SHP77 (cell line): ENCODE measurements at places on chromosomes 2 and 18.

DNA sequence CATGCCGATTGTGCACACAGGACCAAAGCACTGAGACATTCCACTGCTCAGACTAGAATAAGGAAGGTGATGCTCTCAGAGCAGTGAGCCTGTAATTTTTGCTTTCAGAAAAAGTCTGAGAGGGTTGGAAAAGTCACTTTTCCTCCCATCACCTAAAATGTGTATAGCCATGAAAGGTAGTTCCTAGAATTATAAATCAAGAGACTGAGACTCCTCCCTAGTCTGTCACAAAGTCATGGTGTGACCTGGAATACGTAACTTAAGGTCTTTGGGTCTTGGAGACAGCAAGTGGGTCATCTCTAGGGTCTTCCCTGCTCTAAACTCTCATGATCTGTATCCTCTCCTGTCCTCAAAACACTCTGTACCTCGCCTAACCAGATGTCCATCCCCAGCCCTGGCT lies 16.9 kb downstream of the ZNF521 start:
- DNase-seq = no peak

- DNase-seq = no peak
Observed at GRCh38 chr18:80143881-80144280, 34.8 kb downstream of the ADNP2 start.

- DNase-seq = no peak
Observed at GRCh38 chr2:46097714-46098480, 199.3 kb upstream of the EPAS1 start.

DNA sequence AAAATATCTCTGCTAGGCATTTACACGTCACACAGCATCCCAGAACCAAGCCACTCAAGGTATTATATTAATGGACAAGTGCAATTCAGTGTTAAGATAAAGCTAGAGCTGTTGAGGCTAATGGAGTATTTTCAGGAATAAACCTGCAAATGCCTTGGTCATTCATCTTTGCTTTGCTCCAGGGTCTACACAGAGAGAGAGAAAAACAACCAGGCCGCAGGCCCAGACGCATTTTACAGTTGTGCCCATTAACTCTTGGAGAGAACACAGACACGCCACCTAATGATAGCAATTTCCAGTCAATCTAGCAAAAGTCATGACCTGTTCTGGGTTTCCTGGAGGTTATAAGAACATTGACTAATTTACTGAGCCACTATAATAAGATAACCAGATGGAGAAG lies 829.3 kb downstream of the LRRTM4 start:
- no peak for DNase-seq

DNA sequence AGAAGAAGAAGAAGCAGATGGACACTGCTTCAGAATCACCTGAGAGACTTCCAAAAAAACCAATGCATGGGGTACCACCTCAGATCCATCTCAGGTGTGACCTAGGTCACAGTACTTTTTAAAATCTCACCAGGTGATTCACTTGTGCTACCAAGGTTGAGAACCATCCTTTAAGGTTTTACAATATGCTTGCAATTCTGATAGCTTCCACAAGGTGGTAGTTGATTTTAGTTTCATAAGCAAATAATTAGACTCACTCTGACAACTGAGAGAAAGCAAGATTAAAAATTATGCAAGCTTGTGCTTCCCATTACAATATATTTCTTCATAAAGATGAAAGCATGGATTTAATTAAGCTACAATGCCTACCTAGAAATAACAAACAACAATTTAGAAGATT lies 355.1 kb downstream of the EN1 start:
- DNase-seq = no peak

DNA sequence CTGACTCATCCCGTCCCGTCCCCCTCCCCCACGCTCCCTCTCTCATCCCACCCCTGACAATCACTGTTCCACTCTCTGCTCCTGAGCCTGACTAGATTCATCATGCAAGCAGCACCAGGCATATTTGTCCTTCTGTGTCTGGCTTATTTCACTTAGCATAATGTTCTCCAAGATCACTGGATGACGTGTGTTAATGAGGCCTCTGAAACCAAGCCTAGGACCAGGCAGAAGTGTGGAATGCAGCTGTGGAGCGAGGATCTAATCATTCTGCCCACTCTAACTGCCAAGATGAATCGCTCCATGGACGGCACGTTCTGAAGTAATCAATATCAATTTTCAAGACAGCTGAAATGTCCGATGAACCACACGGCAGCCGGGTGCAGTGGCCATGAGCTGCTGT lies 122.4 kb upstream of the ZNF236 start:
- DNase-seq = no peak

DNA sequence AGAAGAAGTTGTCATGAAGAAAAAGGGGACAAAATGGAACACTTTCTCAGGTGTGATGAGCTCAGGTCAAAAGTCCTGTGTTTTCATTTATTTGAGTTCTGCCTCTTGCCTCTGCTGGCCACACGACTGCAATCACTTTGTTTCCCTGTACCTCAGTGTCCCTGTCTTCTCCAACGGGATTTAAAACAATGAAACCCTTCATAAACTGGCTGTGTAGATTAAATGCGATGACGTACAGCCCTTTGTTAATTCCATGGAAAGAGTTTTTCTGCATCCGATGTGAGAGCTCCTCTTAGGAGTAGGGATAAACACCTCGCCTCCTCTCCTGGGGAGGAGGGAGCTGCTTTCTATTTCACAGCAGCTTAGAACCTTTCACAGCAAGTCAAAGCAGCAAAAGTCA lies 51.5 kb upstream of the CNGA3 start:
- DNase-seq = no peak

DNA sequence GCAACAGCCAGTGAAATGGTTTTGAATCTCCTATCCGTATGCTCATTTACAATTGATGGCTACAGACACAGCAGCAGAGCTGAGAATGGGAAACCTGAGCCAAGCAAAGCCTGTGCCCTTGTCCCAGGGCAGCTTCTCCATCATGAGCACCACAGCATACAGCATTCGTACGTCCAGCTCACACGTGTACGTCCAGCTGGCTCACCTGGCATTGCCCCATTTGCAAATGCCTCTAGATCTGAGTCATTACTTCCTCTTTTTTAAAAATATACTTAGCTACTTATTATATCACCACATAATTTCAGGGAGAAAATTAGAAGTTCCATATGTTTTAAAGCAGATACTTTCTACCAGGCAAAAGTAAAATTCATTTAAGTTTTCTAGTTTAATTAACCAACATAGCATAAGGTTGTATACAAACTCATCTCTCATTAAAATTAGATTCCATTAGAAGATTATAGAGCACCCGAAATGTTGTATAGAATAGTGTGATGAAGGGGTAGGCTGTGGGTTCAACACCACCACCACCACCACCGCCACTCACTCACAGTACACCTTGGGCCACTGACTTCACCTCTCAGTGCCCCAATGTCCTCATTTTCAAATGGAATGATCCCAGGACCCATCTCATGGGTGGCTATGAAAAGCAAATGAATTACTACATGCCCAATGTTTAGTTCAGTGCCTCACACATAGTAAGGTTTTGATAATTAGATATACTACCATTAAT lies 31.4 kb upstream of the TMEM177 start:
- no peak for DNase-seq

GRCh38 chr2:214193943-214194342 lies 216.9 kb upstream of the VWC2L start:
- DNase-seq = no peak

GRCh38 chr18:24677011-24677410 lies 216.6 kb downstream of the HRH4 start:
- DNase-seq = no peak

- no peak for DNase-seq
Observed at GRCh38 chr2:158006961-158007719, 94.5 kb upstream of the UPP2 start.

DNA sequence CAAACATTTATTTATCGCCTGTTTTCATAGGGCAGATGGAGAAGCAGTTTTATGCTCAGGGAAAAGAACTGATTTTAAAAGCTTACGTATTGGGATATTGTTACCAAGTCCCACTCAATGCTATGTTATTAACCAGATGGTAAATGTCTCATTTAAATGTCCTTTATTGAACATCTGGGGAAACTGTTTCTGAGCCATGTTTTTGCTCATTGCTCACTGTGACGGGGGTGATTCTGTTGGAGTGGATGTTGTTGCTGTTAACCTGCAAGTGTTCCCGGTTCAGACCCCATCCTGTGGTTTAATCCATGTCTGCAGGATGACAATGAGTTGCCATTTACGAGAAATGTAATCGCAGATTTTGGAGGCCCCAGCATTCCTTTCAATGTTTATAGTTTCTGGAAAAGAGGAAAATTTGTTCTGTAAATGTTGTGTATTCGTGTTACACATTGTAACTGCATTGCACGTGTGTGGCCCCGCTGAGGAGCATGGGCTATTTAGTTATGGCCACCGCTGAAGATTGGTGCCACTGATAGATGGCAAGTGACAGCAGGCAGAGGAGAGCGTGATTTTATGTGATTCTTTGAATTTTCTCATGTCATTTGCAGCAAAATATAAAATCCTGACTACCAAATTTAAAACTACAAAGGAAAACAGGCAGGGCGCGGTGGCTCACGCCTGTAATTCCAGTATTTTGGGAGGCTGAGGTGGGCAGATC lies 174.8 kb upstream of the COPS8 start:
- DNase-seq = no peak

- DNase-seq = no peak
Observed at GRCh38 chr2:202690321-202690900, 55.6 kb downstream of the FAM117B start.

GRCh38 chr2:180905461-180905860 lies 74.9 kb upstream of the UBE2E3 start:
- DNase-seq = peak; percentile 82

- no peak for DNase-seq
Observed at GRCh38 chr2:231321021-231321420, 74.5 kb upstream of the B3GNT7 start.

DNA sequence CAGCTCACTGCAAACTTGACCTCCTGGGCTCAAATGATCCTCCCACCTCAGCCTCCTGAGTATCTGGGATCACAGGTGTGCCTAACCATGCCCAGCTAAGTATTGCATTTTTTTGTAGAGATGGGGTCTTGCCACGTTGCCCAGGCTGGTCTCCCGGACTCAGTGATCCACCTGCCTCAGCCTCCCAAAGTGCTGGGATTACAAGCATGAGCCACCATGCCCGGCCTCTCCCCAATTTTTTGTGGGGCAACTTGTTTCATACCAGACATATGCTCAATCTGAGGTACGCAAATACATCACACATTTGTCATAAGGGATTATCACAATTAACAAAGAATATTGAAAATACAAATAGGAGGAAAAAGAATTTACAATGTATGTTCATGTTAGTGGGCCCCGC lies 27.7 kb downstream of the LGALSL start:
- DNase-seq = no peak
